ENCODE measurements at places on chromosomes 12 and 14.

DNA sequence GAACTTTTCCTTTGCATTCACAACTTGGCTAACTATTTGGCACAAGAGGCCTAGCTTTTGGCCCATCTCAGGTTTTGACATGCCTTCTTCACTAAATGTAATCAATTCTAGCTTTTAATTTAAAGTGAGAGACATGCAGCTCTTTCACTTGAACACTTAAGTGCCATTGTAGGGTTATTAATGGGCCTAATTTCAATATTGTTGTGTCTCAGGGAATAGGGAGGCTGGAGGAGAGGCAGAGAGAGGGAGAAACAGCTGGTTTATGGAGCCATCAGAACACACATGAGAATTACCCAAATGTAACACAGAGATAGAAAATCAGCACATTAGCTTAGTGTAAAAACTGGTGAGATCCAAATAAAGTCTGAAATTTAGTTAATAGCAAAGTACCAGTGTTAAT, 157.4 kb downstream of the RPAP3 start:
- no peak for DNase-seq

- no peak for DNase-seq
Measured at GRCh38 chr12:117596968-117597367, 235.5 kb upstream of the NOS1 start.

DNA sequence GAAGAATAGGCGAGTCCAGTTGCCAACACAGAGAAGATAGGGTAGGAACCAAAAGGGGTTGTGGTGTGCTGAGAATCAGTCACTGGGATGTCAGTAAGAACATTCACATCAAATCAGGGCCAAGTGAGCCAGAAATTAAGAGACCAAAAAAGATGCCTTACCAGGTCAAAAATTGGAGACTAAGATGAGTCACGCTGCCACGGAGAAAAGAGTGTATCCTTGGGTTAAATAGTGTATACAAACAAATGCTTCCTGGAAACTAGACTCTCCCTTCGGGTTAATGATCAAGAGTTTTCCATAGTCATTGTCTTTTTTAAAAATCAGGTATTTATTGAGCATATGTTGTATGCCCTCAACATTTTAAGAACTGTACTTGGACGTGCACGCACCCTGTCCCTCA, 45.2 kb upstream of the BAZ1A start:
- DNase-seq: no peak

GRCh38 chr12:120901818-120902217, 2.3 kb downstream of the SPPL3 start:
- DNase-seq: no peak

GRCh38 chr12:54558311-54558710, 8.9 kb downstream of the PDE1B start:
- no peak for DNase-seq

DNA sequence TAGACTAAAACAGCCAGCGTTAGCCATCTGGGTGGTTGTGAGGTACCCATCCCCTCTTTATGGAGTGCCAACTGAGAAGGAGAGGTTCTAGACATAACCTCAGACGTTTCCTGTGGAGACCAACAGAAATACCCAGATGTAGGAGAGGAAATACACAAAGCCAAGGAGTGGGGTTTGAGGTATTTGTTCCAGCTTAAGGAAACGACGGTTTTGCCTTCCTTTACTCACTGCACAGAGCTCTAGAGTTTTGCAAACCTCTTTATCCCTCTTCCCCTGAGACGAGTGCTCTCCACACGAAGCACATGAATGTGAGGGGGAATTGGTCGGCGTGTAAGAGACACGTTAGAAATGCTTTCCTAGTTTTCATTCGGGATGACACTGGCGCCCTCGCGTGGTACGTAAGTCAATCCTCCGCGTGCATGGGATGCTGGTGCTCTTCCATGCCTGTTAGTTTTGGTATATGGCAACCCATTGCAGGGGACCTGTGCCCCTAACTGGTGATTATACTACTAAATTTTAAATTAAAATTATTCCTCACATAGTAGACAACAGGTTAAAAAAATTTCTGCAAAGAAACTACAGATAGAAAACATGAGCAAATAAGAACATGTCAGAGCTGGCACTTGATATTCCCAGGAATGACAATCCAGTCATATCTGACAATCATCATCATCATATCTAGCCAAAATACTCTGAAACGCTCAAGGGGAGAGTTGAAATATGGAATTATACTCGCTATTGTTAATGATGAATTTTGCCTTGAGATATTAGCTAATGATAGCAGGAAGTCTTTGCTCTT, 121.7 kb downstream of the PPM1H start:
- peak; percentile 5 for DNase-seq

- no peak for DNase-seq
Measured at GRCh38 chr14:105149146-105149781, 19.3 kb downstream of the JAG2 start.

- no peak for DNase-seq
Measured at GRCh38 chr12:108311605-108312004, 27.5 kb downstream of the CMKLR1 start.

GRCh38 chr14:93824518-93825234, 36.4 kb upstream of the PRIMA1 start:
- no peak for DNase-seq

DNA sequence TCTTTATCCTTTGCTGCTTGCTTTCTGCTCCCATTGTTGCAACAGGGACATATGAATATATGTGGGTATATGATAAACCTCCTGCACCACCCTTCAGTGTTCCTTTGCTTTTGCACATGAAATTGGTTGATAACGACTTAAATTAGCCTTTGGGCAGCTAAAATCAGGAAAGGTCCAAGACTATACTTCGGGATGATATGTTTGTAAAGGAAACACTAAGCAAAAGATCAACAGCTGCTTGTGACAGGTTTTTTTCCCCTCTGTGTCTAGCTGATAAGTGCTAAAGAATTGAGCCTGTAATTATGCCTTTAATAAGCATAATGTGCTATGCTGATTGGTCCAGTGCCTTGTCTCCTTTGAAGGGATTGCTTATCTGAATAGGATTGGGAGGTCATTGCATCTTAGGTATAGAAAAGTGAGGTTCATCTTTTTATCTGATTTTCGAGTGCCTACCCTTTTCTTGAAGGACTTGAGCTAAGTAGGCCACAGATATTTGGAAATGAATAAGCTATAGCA, 59.4 kb downstream of the PPHLN1 start:
- no peak for DNase-seq

DNA sequence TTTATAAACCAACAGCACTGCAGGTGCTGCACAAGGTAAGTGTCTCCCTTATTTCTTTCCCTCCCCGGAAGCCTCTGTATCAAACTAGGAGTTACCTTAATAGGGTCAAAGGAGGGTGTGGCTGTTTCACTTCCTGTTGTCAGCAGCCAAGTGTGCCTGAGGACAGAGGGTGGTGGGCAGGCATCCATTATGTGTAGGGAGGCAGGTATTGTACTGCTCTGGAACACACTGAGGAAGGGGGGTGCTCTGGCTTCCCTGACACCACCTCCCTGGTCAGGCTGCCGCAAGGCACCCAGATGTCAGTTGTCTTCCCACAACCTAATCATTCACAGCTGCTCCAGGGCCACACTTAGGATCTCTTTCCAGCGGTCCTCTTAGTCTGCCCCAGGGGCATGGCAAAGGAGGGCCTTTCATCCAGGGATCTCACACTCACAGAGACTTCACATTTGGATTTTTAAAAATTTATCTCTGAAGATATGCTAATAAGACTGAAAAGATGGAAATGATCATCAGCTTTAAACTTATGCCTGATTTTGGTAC, 132.0 kb upstream of the ARHGAP5 start:
- DNase-seq: no peak

GRCh38 chr12:28795311-28795710, 353.8 kb upstream of the FAR2 start:
- DNase-seq: no peak

GRCh38 chr12:121798787-121799155, 5.0 kb upstream of the SETD1B start:
- no peak for DNase-seq

DNA sequence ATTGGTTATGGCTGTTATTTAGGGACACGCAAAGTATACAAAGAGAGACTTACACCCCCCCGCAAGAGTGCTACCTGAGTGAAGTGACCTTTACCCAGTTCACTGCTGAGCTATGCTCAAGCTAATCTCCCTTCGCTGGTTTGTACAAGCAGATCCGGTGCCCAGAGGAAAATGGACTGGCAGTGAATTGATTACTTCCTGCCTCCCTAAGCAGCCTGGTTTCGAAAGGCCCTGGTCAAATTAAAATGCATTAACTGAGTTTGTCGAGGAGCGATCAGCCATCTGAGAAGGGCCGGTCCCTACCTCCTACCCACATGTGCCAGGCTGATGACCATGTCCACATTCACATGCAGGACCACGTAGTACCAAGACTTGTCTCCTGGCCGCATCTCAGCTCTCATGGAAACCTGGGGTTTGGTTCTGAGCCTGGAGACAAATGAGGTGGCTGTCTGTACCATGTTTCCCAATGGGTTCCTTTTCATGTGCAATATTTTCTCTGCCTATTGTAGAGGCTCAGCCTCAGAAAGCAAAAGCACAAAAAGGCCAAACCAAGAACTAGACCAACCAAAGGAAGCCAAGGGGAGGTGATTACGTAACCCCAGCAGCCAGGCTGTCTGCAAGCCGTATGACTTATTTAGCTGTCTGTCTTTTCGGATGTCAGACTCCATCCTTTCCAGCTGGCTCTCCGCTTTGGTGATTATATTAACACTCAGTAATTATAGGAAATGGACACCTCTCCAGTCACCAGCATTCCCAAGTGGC, 284.7 kb upstream of the PWP1 start:
- DNase-seq: no peak

- no peak for DNase-seq
Measured at GRCh38 chr14:95346820-95347219, 27.1 kb upstream of the CLMN start.

DNA sequence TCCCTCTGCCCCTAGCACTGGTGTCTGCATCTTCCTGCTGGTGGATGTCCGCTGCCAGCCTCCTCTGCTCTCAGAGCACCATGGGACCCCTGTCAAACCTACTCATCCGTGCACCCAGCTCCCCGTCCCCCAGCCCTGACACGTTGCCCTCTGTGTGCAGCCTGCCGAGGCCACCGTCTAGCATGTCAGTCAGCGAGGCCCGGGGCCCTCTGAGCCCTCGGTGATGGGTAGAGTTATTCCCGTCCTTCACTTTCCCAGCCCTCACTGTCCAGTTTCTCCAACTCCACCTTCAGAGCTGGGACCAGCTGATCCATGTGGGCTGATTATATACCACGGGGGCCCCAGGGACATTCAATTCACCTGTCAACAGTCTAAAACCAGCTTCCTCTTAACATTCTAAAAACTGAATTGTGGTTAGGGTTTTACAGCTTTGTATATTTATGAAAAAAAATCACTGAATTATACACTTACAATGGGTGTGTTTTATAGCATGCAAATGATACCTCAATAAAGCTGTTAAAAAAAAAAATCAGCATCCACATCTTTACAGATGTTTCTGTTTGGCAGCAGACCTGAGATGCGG, 61.3 kb downstream of the CCDC88C start:
- DNase-seq: no peak

DNA sequence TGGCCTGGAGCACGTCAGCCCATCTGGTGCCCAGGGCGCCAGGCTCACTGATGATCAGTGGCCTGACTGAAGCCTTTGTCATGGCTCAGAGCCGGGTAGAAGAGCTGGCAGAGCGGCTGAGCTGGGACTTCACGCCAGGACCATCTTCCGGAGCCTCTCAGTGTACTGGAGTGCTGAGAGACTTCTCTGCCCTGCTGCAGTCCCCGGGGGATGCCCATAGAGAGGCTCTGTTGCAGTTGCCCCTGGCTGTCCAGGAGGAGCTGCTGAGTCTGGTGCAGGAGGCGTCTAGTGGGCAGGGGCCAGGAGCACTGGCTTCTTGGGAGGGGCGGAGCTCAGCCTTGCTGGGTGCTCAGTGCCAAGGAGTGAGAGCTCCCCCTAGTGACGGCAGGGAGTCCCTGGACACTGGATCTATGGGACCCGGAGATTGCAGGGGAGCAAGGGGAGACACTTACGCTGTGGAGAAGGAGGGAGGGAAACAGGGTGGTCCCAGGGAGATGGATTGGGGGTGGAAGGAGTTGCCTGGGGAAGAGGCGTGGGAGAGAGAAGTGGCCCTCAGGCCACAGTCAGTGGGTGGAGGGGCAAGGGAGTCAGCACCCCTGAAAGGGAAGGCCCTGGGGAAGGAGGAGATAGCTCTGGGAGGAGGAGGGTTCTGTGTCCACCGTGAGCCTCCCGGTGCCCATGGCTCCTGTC, 2.0 kb downstream of the KHNYN start:
- DNase-seq: peak; percentile 82

DNA sequence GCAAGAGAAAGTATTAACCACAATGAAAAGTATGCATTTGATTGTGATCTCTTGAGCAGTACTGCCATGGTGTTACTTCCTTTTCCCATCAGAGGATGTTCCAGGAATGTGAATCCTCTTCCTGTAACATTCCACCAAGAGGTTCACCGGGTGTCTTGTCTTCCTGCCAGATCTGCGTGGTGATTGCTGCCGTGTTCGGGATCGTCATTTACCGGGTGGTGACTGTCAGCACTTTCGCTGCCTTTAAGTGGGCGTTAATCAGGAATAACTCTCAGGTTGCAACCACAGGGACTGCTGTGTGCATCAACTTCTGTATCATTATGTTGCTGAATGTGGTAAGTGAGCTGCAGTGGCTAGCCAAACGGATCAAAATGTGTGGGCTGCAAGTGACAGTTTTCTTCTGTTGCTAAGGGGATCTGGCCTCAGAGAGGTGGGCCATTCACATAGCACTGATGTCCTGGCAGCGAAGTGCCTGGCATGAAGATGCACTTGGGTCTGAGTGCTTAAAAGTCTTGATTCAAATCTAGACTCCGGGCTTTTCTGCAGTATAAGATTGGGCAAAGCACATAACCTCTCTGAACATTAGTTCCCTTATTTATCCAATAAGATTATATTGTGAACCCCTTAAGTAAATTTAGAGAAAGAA, 123.4 kb downstream of the SLC5A8 start:
- DNase-seq: no peak

DNA sequence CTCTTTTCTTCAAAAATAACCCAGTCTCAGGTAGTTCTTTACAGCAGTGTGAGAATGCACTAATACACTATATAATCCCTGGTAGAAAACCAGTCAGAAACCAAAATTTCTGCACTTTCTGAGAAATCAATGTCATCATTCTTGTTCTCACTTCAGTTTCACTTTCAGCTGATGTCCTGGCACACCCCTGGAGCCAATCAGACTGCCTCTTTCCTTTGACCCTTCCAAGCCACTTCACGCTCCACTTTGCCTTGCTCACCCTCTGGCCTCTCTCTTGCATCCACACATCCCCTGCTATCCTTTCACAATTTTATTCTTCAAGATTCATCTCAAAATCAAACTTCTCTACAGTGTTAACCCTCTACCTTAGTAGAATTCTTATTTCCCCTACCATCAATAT, 181.1 kb downstream of the ASCL1 start:
- no peak for DNase-seq

DNA sequence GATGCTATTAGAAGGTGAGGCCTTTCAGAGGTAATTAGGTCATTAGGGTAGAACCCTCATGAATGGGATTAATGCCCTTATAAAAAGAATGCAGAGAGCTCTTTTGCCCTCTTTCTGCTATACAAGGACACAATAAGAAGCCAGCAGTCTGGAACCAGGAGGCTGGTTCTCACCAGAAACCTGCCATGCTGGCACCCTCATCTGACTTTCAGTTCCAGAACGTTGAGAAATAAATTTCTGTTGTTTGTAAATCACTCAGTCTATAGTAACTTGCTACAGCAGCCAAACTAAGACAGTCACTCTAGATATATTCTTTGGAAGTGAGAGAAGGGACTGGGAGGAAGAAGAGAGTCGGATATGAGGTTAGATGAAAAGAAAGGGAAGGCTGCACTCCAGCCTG, 125.0 kb upstream of the MYF6 start:
- no peak for DNase-seq

All from stimulated activated CD8-positive, alpha-beta memory T cell treated with anti-CD3 and anti-CD28 coated beads, Interleukin-7, amount 100 ng/mL, for 1 hour (primary cell).